ENCODE measurements at places on chromosomes 7 and 10. TPM values are rescaled to one million over a fixed set of nuclear protein-coding genes. Genes with fewer than 3 reads are reported as not detected.

DNA sequence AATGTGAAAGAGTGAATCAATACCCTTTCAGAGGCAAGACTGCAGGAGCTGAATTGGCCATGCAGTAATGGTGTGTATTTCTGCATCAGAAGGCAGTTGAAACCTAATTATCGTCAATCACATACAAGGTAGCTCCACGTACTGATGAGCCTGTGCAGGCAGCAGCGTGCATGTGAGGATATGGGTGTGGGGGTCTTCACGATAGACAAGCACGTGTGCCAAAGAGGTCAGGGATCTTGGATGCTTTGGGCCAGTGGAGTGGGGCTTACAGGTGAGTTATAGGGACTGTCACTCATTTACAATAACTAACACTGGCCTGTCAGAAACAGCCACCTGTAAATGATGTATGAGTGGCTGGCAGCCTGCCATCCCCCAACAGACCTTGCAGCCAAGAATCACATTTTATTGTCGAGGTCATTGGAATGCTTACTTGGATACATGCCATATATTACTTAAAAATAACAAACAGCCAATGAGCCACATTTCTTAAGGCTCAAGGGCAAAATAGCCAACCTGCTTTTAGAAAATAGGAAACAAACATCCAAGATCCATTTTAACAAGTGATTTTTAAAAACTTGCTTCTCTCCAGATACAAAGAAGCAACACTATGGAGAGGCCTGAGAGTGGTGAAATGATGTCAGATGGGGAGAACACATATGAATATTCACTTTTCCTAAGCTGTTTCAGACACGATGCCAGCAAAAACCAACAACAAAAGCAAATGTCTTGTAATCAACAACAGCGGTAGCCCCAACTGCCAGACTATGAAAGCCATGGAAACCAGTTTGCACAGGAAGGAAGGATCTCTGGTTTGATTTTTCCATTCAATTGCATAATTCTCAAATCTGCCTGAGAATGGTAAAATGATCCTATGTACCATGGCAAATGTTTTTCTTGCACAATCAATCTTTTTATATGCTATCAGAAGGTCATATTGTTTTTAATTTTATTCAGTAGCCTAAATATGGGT is 210.7 kb downstream of the SKAP2 start:
- no peak for DNase-seq

GRCh38 chr7:105940109-105940508 is 23.0 kb upstream of the CDHR3 start:
- no peak for DNase-seq

DNA sequence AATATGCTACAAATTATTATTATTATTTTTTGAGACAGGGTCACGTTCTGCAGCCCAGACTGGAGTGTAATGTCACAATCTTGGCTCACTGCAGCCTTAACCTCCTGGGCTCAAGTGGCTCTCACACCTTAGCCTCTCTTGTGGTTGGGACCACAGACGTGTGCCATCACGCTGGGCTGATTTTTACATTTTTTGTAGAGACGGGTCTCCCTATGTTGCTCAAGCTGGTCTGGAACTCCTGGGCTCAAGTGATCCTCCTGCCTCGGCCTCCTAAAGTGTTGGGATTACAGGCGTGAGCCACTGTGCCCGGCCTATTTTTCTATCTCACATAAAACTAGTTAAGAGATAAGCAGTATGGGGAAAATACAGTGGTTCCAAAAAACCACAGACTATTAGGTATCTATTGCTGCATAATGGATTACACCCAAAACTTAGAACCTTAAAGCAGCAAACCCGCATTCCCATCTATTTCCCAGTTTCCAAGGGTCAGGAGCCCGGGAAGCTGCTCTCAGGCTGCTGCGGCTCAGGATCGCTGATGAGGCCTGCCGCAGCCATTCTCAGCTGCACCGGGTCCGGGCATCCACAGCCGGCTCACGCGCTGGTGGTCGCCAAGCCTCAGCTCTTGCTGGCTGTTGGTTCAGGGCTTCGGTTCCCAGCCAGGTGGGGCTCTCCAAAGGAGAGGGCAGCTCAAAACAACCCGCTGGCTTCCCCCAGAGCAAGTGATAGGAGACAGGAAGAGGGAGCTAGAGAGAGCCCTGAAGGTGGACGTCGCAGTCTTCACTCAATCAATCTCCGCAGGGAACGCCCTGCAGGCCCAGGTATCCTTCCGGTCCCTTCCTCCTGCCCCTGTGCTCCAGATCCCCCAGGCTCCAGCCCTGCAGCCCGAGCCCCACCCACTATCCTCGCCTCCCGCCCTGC is 128.2 kb downstream of the UBE2H start:
- no peak for DNase-seq

GRCh38 chr7:88635149-88635548 is 124.4 kb upstream of the ZNF804B start:
- no peak for DNase-seq

DNA sequence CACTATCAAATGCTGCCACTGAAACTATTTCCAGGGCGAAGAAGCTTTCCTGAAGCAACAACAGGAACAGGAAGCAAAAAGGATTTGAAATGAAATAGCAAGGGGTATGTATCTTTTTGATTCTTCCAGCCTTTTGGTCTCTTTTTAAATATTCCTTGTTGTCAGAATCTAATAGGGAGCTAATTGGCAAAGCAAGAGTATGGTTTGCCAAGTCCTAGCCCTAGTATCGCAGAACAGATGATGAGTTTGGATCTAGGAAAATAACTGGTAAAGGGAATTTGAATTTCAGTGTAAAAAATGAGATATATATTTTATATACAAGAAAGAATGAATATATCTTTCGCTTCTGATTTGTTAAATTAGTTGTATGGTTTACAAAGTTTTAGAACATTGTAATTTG is 252.5 kb downstream of the ANKRD7 start:
- no peak for DNase-seq

DNA sequence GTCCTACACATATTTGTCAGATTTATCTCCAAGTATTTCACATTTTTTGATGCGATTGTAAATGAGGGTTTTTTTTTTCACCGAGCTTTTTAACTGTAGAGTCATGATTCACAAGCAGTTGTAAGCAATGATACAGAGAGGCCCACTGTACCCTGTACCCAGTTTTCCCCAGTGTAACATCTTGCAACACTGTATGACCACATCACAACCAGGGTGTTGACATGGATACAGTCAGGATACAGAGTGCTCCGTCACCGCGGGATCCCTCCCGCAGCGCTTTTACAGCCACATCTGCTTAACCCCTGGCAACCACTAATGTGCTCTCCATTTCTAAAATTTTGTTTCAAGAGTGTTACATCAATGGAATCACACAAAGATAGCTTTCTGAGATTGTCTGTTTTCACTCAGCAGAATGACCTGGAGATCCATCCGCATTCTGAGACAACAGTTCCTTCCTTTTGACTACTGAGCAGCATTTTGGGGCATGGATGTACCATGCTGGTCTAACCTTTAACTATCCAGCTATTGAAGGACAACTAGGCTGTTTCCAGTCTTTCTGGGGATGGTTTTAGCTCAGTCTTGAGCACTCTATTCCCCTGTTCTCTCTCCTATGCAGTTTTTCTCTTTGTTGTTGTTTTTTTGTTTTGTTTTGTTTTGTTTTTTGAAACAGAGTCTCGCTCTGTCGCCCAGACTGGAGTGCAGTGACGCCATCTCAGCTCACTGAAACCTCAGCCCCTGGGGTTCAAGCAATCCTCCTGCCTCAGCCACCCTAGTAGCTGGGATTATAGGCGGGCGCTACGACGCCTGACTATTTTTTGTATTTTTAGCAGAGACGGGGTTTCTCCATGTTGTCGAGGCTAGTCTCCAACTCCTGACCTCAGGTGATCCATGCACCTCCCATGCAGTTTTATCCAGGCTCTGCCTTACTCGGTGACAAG is 25.9 kb downstream of the GPRIN2 start:
- peak; percentile 73 for DNase-seq

- no peak for DNase-seq
These were observed 1.4 kb downstream of the RAB11FIP2 start for GRCh38 chr10:118045158-118045836.

DNA sequence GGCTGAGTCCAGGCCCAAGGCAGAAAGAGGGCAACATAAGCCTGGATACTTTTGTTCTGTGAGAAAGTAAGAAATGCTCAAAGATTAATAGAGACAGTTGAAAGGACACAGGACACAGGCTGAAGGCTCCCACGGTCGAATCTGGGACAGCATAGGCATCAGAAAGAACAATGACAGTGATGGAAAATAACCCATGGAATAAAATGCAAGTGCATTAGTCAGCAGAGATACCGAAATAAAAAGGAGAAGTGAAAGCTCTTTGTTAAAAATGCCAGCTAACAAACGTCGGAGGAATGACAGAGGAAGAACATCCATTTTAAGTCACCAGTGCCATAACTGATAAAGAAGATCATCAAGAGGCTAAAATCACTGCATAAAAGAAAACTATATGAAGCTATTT is 19.6 kb upstream of the AGAP5 start:
- no peak for DNase-seq

GRCh38 chr10:92997620-92998019 is 63.0 kb upstream of the CYP26C1 start:
- DNase-seq = peak; percentile 32

GRCh38 chr7:91276909-91277308 is 12.7 kb downstream of the FZD1 start:
- no peak for DNase-seq

DNA sequence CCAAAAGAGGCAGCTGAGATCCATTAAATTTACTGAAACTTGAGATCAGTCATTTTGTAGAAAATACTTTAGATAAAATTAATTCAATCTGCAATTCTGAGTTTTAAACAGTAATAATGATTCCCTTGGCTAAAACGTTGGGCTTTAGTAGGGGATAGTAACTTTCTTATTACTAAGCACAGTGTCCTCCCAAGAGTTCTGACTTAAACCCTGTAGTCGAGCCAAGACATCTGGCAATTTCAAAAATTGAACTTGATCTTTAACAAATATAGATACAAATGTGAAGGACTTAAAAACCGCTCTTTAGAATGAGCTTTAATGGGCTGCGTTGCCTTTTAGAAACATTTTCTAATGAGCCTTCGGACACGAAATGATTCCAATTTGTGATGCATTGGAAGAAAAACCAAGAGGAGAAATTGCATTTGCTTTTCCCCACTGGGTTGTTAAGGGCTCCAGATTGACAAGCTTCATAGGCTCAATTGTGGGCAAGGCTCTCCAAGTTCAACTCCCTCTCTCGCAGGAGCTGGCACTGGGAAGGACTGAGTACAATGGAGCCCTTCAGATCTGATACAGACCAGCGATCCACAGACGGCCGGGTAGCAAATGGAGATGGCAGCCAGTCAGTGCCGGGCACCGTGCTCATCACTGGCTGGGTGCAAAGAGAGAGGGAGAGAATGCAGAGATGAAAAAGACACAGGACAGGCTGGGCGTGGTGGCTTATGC is 921.3 kb upstream of the AUTS2 start:
- DNase-seq = no peak

Gene BUB3
- 387 TPM for total RNA-seq

Gene CPA4
- total RNA-seq = 14.7 TPM

Gene CNNM1
- total RNA-seq = not detected

Gene ADIRF
- total RNA-seq = not detected

Gene CPSF4
- total RNA-seq = 39.6 TPM

Gene SRGN
- total RNA-seq = 232 TPM

Gene CHST15
- 0.13 TPM for total RNA-seq

Gene ITPRID1
- not detected for total RNA-seq

Gene PKD2L1
- not detected for total RNA-seq
